Pancreas (tissue), 10 donors: ENCODE measurements at places on chromosomes 7 and 10. TPM values are rescaled to one million over a fixed set of nuclear protein-coding genes. Genes with fewer than 3 reads are reported as not detected.
A peak's percentile ranks its signal among the peaks of the same experiment; 100 is the strongest.

DNA sequence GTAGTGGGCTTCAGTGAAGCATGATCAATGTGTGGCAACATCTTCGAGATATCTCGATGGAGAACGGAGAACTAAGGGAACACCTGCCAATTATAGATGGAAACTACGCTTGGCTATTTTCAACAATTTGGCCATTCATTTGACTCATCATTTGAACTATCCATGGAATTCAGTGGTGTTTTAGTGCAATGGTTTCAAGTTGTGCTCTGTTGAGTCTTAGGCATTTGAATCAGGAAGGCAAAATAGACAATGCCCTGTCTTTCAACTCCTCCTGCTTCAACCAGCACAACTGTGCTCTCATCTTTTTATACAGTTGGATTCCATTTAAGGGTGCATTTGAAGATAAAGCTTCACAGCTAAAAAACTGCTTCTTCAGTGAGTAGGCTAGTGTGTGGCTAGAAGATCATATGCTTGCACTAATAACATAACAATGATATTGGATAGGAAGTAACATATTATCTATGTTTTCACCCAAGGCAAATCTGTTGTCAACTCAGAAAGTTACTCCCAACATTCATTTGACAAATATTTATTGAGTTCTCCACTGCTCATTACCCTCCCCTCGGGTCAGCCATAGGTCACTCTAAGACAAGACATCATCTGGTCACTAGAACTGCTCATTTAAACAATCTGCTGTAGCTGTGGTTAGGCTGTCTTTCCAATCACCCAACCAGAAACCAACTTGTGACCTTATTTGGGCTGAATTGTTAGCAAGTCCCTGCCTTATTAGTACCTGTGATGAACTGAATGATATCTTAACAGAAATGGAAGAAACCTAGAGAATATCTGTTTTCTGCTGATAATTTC lies 314.1 kb upstream of the SP4 start:
- H3K27me3 ChIP-seq = no peaks in the 10 kb centered on the region
- H3K36me3 ChIP-seq = no peaks in the 10 kb centered on the region
- H3K4me3 ChIP-seq = no peak overlapping the region
- no peak overlapping the region for H3K27ac ChIP-seq

DNA sequence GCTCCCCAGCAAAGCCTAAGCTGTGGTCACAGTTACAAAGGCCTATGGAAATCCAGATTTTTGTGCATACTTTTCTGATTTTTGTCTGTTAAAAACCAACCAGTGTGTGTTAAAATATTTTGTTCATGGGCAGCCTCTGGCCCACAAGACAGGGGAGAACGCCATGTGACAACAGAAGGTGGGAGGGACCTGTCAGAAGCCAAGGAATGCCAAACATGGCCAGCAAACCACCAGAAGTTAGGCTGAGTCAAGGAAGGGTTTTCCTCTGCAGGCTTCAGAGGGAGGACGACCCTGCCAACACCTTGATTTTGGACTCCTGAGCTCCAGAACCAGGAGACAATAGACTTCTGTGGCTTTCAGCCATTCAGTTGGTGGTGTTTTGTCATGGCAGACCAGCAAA lies 127.3 kb downstream of the CUL2 start:
- no peak overlapping the region for H3K4me3 ChIP-seq
- H3K27ac ChIP-seq = no peak overlapping the region
- peaks cover 5% of the 10 kb centered on the region for H3K4me1 ChIP-seq
- H3K27me3 ChIP-seq = no peaks in the 10 kb centered on the region

GRCh38 chr10:43861966-43862751 lies 213.5 kb upstream of the ZNF32 start:
- H3K4me3 ChIP-seq = no peak overlapping the region
- peaks cover 9% of the 10 kb centered on the region for H3K4me1 ChIP-seq
- DNase-seq = no peak
- no peaks in the 10 kb centered on the region for H3K27me3 ChIP-seq
- no peak overlapping the region for H3K27ac ChIP-seq
- no peaks in the 10 kb centered on the region for H3K36me3 ChIP-seq

DNA sequence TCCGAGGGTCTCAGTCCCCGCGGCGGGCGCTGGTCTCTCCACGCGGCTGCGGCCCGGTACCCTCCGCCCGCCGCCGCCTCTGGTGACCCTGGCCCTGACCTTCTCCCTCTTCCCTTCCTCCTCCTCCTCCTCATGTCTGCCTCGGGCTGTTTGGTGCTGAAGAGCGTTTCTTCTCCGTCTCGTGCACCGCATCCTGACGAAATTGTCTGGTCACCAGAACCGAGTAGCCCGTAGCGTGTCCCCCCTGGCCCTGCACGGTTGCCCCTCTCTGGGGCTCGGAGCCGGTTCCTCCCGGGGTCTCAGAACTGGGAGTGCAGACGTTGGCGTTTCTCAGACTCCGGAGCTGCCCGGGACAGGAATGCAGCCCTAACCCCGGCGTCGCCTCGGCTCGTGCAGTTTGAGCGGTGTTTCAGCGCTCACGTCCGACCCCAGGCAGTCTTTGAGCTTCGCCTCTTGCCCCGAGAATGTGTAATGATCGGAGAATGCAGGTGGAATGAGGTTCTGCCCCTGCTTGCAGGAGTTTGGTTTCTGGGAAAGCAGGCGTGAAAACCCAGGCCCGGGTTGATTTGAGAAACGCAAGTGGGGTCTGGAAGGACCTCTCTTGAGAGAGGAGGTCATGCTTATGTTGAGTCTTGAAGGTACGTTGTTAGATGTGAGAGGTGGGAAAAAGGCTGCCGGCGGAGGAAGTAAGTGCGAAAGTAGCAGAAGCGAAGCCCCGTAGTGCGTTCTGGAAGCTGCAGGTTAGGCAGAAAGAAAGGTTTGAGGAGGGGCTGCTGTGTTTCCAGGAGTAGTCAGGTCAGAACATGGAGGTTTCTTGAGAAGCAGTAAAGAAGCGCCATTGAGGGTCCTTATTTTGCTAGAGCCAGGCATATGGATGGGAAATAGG lies 743 bp downstream of the RBM17 start:
- no peaks in the 10 kb centered on the region for H3K27me3 ChIP-seq
- H3K36me3 ChIP-seq = no peaks in the 10 kb centered on the region
- peak overlapping the region; percentile 88 for H3K4me3 ChIP-seq

DNA sequence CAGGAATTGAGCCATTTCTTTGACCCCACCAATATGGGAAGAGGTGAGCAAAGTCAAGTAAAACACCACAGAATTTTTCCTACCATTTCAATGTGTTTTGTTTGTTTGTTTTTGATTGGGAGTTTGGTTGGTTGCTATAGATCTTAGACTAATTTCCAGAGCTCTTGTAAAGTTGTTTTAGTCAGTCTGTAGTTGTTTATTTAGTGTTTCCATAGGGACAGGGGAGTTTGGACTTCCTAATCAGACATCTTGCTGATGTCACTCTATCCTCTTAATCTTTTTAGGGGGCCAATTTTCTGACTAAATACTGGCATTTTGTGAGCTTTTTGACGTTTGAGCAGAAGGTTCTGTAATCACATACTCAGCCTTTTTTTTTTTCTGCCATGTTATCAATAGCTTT lies 266.9 kb downstream of the ABCA13 start:
- no peak overlapping the region for H3K27ac ChIP-seq
- no peaks in the 10 kb centered on the region for H3K36me3 ChIP-seq
- no peak for DNase-seq
- no peak overlapping the region for H3K4me3 ChIP-seq

DNA sequence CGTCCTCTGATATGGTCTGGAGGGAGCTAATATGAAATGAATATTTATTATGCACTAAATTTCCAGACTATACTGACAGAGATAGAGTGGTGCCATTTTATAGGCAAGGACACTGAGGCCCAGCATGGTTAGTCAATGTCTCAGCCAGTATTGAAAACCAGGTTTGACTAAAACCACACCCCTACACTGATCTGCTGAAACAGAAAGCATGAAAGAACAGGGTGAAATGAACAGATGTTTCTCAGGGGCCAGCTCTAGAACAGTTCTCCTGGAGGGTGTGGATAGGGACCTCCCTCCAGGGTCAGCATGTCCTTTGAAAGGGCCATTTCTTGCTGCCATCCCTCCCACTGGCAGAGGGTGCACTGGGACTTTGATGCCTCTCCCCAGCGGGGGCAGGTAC lies 700.5 kb downstream of the GRID1 start:
- no peak overlapping the region for H3K4me3 ChIP-seq
- DNase-seq = no peak
- H3K27ac ChIP-seq = no peak overlapping the region
- no peaks in the 10 kb centered on the region for H3K36me3 ChIP-seq
- no peaks in the 10 kb centered on the region for H3K4me1 ChIP-seq
- H3K27me3 ChIP-seq = no peaks in the 10 kb centered on the region

GRCh38 chr10:70816220-70816894 lies 609 bp downstream of the SGPL1 start:
- H3K27ac ChIP-seq = peak overlapping the region; percentile 89
- H3K27me3 ChIP-seq = no peaks in the 10 kb centered on the region
- peaks cover 7% of the 10 kb centered on the region for H3K4me1 ChIP-seq
- peak; percentile 75 for DNase-seq
- no peaks in the 10 kb centered on the region for H3K36me3 ChIP-seq
- H3K4me3 ChIP-seq = peak overlapping the region; percentile 63

DNA sequence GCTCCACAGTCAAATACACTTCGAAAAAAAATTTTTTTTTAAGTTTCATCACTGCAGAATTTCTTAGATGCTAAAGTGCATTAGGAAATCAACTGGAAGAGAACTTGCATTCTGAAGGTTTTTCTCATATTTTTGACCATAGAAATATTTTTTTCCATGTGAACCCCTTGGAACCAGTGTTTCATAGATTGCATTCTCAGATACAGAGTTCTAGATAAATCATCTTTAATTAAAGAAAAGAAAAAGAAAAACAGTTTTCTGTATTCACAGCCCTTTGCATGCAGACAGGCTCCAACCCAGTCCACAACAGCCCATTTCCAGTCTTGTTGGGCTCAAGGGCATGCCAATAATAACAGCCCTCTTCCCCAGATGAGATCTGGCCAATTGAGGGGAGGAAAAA lies 75.5 kb upstream of the RPA3 start:
- no peak for DNase-seq
- no peaks in the 10 kb centered on the region for H3K36me3 ChIP-seq
- H3K27ac ChIP-seq = no peak overlapping the region
- H3K27me3 ChIP-seq = no peaks in the 10 kb centered on the region

GRCh38 chr10:26776258-26776657 lies 78.8 kb downstream of the PDSS1 start:
- H3K27me3 ChIP-seq = no peaks in the 10 kb centered on the region
- H3K36me3 ChIP-seq = no peaks in the 10 kb centered on the region
- DNase-seq = no peak
- no peak overlapping the region for H3K4me3 ChIP-seq

DNA sequence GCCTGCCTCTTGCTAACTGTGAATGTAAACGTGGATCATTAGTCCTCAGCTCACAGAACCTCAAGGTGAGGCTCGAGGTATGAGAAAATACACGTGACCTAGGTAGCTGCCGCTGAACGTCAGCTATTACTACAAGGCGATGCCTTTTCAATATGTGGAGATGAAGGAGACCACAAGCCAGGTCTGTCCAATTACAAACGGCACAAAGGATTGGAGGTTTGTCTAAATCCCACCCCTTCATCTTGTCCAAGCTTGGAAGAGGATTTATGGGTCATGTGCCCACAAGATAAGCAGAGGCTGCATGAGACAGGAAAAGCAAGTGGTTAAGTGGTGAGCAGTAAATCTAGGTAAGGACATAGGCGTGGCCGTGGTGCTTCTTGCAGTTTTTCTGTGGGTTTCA lies 3.4 kb downstream of the H2BK1 start:
- no peaks in the 10 kb centered on the region for H3K36me3 ChIP-seq
- H3K4me3 ChIP-seq = no peak overlapping the region
- H3K27me3 ChIP-seq = no peaks in the 10 kb centered on the region

DNA sequence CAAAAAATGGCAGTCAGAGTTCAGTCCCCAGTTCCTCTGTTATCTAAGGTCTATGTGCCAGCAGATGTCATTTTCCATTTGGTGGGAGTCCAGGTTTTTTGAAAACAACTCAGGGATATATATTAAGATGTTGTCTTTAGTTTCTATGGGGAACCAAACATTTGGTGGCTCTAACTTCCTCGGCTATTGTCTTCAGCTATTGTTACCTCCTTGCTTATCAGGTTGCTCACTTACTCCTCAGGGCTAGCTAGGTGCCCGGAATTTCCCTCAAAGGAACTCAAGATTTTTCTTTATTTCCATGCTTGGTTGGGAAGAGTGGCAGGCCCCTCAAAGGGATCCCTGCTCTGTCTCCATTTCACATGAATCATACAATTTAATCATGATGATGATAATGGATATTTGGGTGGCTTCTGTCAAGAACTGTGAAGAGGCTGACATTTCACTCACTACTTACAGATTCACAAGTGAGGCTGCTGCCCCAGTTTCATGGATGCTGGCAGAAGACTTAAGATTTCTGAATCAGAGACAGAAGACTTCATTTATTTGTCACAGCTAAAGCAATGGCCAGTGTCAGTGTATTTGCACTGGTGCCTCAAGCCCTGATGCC lies 182.8 kb downstream of the PKD1L1 start:
- no peak overlapping the region for H3K4me3 ChIP-seq
- no peak for DNase-seq
- H3K36me3 ChIP-seq = no peaks in the 10 kb centered on the region
- no peaks in the 10 kb centered on the region for H3K27me3 ChIP-seq

Gene SORBS1
- 25.6 TPM for total RNA-seq

Gene GPR141
- 0.46 TPM for total RNA-seq

Gene TRPV5
- total RNA-seq = 0.06 TPM
